ENCODE measurements at places on chromosomes 4 and X.

- DNase-seq = no peak
Measured at GRCh38 chr4:7777017-7777710, 162.5 kb downstream of the AFAP1 start.

GRCh38 chr4:2261853-2262144 lies at the start of gene MXD4:
Gene MXD4, minus strand, starts transcription at chr4:2262109. Its CDS starts 129 bp downstream, at chr4:2261980.
- no peak for DNase-seq

- DNase-seq = no peak
Measured at GRCh38 chr4:186621959-186622553, 66.7 kb upstream of the MTNR1A start.

- no peak for DNase-seq
Measured at GRCh38 chrX:131199091-131199490, 90.0 kb downstream of the IGSF1 start.

DNA sequence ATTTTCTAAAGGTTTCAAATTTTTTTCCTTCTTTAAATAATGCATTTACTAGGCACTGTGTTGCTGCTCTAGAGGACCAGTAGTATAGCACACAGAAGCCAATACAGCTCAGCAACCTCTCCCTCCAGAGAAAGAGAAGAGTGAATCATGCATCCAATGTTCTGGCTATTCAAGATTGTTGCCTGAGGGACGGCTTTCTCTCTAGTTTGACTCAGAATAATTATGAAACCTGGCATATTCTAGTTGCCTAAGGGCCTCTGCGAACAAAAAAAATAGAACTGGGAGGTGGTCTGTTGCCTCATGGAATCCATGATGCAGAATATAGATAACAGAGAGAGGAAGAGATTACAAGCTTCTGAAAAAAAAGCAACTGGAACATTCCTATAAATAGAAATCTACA lies 1233.3 kb upstream of the PABPC4L start:
- no peak for DNase-seq

DNA sequence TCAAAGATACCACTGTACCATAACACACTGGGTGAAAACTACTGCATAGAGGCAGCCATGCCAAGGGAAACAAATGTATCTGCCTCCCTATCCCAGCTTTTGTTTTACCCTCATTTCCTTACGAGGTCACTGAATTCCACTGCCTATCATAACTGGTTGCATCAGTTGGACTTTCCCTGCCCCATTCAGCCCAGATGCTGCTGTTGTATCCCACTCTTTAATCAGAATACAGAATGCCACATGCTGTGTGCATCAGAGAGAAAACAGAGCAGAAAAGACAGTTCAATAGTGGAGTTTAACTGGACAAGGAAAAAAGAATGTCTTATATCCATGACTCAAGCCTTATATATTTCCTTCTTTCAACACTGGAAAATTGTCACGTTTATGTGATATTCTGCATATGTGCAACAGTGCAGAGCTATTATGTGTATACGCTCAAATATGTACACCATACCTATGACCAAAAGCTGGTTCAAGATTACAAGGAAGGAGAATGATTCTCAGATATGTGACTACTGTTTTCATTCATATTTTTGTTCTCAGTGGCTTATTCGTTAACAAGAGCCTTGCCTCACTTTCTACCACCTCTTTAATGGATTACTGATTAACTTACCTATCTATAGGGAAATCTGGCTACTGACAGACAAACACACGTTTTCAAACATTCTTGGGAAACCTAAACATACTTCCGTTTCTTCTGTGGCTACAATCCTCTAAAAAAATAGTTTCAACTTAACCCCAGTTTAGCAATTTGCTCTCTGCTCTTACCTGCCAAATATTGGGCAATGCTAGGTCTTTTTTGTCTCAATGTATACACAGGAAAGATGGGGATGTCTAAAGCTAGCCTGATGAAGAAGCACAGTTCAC lies 378.9 kb downstream of the SMARCA1 start:
- DNase-seq = no peak

DNA sequence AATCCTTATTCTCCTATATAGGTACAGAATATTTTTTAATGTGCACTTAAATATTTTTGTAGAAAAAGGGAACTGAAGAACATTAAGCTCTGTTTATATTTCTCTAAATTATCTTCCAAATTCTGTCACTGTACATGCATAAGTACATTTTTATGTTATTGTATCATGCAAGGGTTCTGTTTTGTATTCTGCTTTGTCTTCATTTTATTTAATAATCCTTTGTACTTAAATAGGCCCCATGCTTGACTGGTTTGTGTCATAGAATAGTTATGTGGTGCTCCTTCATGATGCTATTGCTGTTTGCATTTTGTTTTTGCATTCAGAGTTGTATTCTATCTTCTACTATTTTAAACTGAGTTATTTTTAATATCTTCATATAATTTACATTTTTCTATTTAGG lies 111.9 kb upstream of the EDNRA start:
- DNase-seq = no peak

Measured in stimulated activated CD8-positive, alpha-beta memory T cell treated with anti-CD3 and anti-CD28 coated beads, Interleukin-2, amount 100 ng/mL, for 48 hours (primary cell).